ENCODE measurements at places on chromosomes 11 and 22.

DNA sequence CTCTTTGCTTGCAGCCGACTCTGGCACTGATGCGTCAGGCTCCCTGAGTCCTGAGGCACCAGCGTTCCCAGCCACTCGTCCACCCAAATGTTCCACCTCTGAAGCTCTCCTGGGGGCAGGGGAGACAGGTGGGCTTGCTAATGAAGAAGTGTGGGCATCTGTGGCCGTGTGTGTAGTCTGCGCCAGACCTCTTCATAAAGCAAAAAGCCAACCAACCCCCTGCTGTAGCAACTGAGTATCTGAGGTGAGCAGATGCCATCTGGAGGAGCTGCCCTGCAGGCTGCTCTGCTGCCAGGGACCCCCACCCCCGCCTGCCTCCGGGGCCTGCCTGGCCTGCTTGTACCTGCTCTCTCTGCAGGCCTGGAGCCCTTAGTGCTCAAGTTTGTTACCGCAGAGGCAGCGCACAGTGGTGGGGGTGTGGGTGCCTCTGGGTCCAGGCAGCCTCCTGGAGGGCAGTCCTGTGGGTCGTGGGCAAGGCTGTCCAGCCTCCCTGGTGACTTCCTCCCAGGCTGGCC, 272.5 kb downstream of the TBC1D22A start:
- DNase-seq: no peak

DNA sequence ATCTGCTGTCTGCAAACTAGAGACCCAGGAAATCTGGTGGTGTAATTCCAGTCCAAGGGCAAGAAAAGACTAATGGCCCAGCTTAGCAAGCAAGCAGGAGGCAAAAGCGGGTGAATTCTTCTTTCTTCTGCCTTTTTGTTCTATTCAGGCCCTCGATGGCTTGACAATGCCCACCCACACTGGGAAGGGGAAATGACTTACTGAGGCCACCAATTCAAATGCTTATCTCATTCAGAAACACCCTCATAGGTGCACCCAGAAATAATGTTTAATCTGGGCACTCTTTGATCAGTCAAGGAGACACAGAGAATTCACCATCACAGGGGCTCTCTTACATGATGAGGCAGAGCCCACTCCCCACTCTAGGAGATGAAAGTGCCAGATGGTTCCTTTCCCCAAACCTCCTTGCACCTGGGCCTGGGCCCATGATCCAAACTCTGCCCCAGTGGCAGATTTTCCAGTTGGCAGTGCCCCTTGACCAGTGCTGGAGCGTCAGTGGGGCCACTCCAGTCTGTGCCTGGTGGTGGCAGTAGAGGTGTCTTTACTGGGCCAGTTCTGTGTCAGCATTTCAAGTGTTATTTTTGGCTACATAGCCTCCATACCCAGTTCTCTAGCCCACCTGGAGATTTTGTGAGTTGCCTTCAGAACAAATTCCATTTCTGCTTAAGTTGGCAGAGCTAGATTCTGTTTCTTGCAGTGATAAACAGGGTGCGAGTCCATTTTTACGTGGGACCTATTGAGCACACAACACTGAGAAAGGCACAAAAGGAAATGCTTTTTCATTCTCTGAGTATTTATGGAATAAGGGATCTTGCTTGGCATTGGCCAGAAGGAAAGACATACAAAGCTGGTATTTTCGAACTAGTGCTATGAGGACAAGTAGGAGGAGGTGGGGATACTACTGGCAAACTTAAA, 7.5 kb downstream of the ELMOD1 start:
- no peak for DNase-seq

GRCh38 chr11:47646019-47646418, 3.7 kb upstream of the MTCH2 start:
- DNase-seq: no peak

DNA sequence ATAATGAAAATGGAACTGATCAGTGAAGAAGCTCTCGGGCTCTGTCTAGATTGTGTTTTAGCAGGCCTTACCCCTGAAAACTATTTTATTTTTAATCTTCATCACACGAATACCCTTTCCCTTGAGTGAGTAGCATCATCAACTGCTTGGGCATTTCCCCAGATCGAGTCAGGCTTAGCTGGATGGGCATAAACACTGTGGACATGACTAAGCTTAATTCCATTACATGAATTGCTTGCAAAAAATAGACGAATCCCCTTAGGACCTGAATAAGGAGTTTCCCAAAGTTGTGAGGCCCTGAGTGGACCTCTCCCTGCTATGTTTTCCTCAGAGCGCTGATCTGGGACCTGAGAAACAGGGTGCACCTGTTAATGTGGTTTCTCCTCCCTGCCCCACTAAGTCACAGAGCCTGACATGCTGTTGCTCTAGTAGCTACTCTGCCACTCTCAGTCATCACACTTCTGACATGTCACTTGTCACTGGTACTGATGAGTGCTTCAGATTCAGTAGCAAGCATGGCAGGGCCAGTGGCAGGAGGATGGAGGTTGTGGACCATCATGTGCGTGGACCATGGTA, 53.5 kb downstream of the ENDOD1 start:
- peak; percentile 50 for DNase-seq

DNA sequence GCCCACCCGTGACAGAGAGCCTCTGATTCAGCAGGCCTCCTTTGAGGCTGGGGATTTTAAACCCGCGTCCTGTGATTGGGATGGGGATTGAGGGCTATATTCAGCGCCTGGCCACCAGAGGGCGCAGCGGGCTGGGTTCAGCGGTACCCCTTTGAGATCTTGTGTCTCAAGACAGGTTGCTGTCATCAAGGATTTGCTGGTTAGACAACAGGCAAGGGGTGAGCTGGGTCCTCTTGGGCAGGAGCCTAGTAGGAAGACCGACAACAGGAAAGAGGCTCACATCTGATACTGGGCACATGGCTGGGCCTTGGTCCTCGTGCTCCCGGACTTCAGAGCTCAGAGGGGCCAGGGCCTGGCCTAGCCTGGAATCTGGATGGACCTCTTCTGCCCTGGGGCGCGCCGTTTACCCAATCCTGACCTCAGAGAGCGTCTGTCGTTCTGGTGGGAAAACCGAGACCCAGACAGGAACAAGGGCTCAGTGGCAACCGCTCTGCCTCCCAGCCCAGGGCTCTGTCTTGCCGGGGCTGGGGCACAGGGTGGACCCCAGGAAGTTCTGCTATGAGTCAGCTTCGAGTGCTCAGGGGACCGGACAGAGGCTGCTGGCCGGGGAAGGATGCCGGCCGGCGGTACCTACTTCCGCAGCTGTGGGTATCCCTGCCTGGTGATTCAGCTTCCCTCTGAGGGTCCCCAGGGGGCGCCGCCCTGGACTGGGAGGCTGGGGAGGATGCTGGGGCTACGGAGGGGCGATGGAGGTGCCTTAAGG, 929 bp upstream of the SLC35E4 start:
- DNase-seq: peak; percentile 87

DNA sequence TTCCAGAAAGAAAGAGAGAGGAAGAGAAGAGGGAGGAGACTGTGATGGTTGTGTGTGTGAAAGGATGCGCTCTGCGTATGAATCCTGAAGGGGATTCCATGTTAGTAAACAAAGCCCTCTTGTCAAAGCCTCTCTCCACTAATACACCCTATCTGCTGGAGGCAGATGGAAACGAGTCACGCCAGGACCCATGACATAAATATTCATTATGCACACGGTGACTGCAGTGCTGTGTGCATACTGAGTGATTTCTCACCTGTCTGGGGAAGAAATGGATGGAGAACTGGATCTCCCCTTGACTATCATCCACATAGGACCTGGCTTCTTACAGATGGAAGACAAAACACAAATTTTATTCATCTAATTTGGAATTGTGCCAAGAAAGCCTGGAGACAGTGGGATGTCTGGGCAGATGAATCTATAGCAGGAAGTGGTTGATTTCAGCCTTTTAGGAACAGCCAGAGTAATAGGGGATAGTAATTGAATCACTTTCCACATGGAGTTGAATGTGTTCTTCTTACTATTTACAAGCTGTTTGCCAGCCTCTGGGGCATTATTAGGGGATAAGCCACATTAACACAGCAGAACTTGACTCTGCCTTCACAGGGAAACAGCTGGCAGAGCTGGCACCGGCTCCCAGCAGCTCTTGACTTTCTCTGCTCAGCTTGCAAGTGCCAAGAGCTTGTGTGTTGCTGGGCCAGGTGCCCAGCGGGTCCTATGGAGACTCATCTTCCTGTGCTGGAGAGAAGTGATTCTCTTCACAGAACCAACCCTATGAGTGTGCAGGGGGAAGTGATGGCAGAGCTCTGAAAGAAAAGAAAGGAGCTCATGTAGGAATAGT, 9.0 kb downstream of the MTNR1B start:
- DNase-seq: no peak

DNA sequence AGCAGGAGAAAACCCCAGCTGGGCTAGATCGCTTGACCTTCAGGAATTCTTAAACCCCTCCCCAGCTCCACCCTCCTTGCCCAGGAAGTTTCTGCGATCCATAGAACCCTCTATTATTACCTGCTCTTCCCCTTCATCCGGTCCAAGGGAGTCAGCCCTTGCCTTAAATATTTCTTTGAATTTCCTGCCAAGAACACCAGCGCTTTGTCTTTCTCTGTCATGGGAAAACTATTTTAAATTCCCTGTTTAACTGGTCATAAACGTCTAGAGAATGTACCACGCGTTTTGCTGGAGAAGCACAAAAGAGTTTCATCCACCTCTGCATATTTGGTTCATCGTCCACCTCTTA, 496 bp upstream of the TRAF6 start:
- peak; percentile 63 for DNase-seq

GRCh38 chr11:2989551-2989950, 2.6 kb downstream of the NAP1L4 start:
- no peak for DNase-seq

DNA sequence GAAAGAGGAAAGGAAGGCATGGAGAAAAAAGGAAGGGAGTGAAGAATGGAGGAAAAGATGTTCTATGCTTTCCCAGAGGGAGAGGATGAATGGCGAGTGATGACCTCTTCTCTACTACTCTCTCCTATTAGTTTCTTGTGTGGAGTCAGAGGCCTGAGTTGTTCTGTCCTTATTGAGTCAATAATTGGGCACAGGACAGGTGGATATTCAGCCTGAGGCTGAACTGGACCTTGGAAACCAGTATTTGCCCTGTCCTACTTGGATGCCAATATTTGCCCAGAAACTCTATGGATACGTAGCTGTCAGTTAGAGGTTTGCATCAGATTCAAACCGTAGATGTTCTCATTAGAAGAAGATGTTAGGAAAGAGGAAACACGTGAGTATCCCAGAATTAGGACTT, 17.6 kb upstream of the SWAP70 start:
- DNase-seq: no peak

GRCh38 chr11:35945137-35945518, 1.3 kb downstream of the LDLRAD3 start:
- DNase-seq: no peak

DNA sequence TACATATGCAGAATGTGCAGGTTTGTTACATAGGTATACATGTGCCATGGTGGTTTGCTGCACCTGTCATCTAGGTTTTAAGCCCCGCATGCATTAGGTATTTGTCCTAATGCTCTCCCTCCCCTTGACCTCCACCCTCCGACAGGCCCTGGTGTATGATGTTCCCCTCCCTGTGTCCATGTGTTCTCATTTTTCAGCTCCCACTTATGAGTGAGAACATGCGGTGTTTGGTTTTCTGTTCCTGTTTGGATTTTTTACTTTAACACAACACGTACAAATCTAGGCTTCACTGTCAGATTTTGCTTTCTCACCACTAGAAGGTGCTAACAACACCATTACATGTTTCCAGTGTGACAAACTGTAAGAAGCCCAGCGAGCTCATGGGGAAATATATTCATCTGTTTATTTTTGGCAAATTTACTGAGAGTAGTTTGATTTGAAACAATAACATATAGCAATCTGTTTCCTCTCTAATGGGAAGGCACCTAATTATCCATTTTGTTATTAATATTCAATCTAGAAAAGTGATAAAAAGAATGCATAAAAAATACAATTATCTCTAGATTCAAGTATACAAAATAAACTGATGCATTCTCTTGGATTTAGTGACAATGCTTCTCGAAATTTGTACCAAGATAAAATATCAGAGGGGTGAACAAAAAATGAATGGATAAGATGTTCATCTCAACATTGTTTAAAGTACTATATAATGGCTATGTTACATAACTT, 23.2 kb upstream of the BIRC3 start:
- DNase-seq: peak; percentile 54

DNA sequence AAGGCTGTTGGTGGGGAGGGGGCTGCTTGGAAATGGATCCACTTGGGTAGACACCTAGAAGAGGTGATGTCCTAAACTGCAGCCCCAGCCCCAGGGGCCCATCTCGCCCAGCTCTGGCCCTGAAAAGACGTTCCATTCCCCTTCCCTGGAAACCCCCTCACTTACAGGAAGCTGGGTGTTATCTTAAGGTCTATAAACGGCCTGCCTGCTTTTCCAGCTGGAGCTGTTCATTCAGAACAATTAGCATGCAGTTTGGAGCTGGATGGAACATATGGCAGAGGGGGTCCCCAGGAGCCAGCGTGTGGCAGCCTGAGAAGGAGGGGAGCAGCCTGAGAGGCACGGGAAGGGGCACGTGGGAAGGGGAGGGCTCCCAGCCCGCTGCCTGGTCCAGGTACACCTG, 139.6 kb downstream of the PKNOX2 start:
- DNase-seq: no peak

DNA sequence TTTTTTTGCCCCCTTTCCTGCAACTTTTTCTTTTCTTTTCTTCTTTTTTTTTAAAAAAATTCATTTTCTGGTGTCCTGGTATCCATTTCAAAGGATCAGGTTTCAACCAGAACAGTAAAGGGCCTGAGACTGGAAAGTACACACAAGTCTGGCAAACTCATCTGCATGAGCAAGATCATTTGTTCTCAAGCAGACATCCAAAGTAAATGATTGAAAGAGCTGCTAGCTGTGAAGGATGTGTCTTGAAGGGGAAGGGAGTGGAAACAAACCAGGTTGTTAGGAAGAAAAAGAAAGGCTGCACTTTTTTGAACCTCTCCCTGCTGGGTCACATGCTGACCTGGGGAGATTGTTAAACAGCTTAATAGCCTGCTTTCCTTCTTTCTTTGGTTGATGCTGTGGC, 5.3 kb downstream of the YAP1 start:
- peak; percentile 68 for DNase-seq

- DNase-seq: peak; percentile 91
Observed at GRCh38 chr11:118415739-118416068, 14.3 kb downstream of the ATP5MG start.

- DNase-seq: no peak
Observed at GRCh38 chr11:47327949-47328348, 24.6 kb downstream of the MYBPC3 start.

DNA sequence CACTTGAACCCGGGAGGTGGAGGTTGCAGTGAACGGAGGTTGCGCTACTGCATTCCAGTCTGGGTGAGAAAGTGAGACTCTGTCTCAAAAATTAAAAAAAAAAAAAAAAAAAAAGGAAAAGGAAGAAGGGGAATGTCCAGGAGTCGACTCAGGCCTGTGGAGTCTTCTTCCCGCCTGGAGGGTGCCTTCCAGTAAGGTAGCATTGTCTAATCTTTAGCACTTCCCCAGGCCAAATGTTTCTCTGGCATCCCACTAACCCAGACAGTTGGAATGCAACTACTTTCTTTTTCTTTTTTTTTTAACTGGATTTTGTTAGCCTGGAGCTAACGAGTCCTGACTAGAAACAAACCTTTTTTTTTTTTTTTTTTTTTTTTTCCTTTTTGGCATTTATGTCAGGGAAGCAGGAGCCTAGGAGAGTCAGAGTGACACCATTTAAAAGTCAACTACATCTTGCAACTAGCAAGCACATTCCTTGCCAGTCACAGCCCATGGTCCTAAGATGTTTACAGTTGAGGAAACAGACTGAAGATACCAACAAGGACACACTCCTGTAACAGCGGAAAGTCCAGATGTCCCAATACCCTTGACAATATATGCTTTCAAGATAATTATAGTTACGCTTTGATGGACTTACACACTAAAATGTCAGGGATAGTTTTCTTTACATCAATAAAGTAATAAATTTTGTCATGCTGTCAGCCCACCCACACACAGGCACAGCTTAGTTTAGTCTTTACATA, 10.6 kb downstream of the PLET1 start:
- DNase-seq: peak; percentile 31

Data from fibroblast of skin of abdomen (primary cell).